ENCODE measurements at places on chromosomes 11 and 22.

DNA sequence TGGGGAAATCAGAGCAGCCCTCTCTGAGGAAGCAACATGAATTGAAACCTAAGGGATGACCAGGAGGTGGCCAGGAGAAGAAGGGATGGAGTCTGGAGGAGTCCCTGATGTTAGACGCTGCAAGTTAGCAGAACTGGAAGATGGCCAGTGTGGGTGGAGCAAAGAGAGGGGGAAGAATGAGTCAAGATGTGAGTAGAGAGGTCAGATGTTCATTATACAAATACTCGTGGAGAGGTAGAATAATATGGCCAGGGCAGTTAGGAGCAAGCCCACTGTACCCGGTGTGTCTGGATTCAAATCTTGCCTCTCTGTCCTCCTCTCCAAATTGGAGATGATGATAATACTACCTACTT lies 242.0 kb downstream of the TENM4 start:
- DNase-seq, result no peak

DNA sequence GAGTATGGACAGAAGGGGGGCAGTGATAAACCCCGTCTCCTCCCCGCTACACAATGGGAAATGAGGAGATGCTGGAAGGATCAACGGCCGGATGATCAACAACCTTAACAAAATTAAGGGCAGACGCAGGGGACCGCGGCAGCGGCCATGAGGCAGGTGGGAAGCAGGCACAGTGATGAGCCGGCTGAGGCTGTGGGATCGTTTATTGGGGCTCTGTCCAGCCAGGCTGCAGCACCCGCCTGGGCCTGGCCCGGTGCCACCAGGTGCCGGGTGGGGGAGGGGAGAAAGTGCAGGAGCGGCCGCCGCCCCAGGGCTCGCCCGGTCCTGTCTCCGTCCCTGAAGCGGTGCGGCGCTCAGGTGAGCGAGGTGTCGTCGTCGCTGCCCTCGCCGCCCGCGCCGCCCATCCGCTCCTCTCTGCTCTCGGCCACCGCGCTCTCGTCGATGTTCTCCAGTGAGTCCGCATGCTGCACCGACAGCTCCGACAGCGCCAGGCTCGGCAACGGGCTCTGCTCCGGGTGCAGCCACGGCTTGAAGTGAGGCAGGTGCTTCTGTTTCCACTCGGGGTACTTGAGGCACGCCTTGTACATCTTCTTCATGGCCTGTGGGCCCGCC lies 2.4 kb upstream of the ARAP1 start:
- DNase-seq, result no peak

DNA sequence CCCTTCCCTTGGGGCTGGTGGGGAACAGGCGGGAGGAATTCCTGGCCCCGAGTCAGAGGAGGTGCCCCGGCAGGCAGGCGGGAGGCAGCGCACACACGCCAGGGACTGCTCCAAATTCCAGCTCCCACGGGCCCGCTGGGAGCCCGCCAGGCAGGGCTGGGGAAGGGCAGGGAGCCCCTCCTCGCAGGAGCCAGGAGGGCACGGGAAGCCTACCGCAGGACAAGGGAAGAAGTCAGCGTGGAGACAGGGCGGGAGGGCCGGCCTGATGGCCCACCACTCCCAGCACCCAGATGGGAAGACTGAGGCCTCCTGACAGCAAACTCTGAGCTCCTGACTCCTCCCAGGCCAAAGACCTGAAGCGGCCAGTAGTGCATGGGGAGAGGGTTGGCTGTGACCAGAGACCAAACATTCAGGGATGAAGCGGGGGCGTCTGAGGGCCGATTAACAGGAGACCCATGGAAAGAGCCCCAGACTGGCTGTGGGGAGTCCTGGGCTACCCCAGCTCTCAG lies 22.4 kb downstream of the RPL3 start:
- DNase-seq, result no peak

- no peak for DNase-seq
Measured at GRCh38 chr11:86249307-86250098, 5.0 kb downstream of the EED start.

GRCh38 chr11:74297484-74297883 lies 14.0 kb downstream of the P4HA3 start:
- no peak for DNase-seq

GRCh38 chr22:50731811-50732624 lies 6.0 kb upstream of the ACR start:
- DNase-seq, result peak; percentile 2

DNA sequence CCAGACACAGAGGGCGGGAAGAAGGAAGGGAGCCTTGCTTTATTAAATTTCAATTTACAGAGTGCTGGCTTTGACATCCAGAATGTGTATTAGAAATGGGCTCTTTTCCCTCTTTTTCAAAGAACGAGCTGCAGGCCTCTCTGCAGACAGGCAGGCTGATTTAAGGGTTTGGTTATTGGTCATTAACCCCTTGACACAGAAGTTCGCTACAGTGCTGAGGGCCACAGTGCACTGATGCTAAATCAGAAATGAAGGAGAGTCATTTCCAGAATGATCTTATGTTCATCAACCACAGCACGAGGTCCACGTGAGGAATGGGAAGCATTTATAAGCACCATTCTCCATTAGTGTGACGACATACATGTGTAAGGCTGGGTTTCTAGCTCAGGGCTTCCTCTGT lies 51.8 kb downstream of the CSNK2A3 start:
- DNase-seq, result no peak

DNA sequence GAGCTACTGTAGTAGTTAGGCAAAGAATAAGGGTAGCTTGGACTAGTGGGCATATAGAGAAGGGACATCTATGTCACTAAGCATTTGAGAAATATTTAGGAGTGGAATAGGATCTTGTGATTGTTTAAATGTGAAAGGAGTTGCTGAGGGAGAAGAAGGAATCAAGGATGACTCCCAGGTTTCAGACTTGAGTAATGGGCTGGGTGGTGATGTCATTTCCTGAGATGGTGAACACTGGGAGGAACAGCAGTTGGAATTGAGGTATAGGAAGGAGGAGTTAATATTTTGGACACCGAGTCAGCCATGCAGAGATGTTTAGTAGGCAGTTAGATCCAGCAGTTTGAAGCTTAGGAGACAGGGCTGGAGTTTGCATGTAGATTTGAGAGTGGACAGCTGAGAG lies 40.1 kb downstream of the REXO2 start:
- no peak for DNase-seq

DNA sequence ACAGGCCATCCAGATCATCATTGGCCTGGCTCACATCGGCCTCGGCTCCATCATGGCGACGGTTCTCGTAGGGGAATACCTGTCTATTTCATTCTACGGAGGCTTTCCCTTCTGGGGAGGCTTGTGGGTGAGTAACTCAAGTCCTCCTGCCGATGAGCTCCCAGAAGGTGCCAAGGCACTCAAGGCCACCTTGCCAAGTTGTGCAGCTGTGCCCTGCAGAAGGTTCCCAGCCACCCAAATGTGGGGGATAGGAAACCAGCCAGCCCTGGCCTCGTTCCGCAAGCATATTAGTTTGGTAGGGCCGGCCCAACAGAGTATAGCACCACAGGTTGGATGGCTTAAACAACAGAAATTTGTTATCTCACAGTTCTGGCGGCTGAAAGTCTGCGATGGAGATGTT lies 4.0 kb downstream of the MS4A8 start:
- DNase-seq, result no peak

- DNase-seq, result no peak
Measured at GRCh38 chr22:32815943-32816342, 14.4 kb downstream of the TIMP3 start.

GRCh38 chr22:45642986-45643385 lies 28.6 kb upstream of the ATXN10 start:
- DNase-seq, result no peak

GRCh38 chr11:21561581-21561980 lies 631.3 kb upstream of the ANO5 start:
- no peak for DNase-seq

- no peak for DNase-seq
Measured at GRCh38 chr22:38467438-38467903, 425 bp upstream of the KDELR3 start.

GRCh38 chr11:33910296-33910957 lies 18.6 kb upstream of the LMO2 start:
- DNase-seq, result no peak

- DNase-seq, result no peak
Measured at GRCh38 chr22:49298834-49299750, 528.6 kb downstream of the BRD1 start.

- DNase-seq, result no peak
Measured at GRCh38 chr11:68256331-68256741, 15.4 kb downstream of the C11orf24 start.

- DNase-seq, result no peak
Measured at GRCh38 chr11:126083829-126084607, 21.4 kb upstream of the CDON start.

DNA sequence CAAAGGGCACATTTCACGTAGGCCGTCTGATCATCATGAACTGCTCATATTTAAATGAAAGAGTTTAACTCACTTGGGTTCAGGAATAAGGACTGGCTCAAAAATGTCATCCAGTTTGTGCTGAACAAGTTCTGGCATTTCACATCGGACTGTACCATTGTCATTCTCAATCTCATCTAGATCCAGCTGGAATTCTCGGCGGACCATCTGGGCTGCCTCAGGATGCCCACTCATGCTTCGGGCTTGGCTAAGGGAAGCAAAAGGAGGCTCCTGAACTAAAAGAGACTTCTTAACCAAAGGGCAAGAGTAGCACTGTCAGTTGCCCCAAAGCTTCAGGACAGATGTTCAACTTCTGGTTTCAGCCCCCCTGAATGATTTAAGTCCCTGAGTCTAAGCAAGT lies 40.2 kb downstream of the F2 start:
- DNase-seq, result no peak

DNA sequence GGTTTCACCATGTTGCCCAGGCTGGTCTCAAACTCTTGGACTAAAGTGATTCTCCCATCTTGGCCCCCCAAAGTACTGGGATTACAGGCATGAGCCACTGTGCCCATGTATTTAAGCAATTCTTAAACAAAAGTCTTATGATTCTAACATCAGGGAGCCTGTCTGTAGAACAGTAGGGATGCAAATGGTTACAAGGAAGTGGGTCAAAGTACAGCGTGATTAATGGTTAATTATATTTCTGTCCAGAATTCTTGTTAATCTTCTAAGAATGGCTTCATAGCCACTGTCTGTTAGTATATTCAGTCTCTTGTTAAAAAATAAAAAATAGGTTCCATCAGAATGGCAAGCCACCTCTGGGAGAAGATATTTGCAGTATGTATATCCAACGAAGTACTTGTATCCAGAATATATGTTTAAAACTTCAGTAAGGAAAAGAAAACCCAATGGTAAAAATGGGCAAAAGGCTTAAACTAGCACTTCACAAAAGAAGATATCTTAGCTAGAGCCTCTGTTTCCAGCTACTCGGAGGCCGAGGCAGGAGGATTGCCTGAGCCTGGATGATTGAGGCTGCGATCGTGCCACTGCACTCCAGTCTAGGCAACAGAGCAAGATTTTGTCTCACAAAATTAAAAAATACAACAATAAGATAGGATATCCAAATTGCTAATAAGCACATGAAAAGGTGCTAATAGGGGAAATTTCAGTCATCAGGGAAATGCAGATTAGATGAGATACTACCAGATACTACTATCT lies 22.9 kb downstream of the ATG13 start:
- no peak for DNase-seq

DNA sequence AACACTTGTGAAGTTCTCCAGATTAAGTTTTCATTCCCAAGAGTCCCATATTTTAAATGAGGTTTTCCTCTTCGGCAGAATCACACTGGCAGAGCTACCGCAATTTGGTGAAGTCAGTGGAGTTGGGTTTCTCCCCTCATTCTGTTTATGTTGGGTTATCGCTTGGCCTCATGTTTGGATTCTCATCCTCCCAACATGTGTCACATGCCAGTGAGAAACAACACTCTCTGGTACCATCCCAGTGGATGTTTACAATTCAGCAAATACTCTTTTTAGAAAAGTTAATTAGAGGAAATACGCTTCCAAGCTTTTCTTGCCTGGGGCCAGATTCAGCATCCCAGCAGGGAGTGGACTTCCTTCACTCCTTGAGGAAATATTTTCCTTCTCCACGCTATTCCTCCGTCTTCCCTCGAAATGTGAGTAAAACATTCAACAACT lies 2.1 kb downstream of the PAMR1 start:
- DNase-seq, result no peak

DNA sequence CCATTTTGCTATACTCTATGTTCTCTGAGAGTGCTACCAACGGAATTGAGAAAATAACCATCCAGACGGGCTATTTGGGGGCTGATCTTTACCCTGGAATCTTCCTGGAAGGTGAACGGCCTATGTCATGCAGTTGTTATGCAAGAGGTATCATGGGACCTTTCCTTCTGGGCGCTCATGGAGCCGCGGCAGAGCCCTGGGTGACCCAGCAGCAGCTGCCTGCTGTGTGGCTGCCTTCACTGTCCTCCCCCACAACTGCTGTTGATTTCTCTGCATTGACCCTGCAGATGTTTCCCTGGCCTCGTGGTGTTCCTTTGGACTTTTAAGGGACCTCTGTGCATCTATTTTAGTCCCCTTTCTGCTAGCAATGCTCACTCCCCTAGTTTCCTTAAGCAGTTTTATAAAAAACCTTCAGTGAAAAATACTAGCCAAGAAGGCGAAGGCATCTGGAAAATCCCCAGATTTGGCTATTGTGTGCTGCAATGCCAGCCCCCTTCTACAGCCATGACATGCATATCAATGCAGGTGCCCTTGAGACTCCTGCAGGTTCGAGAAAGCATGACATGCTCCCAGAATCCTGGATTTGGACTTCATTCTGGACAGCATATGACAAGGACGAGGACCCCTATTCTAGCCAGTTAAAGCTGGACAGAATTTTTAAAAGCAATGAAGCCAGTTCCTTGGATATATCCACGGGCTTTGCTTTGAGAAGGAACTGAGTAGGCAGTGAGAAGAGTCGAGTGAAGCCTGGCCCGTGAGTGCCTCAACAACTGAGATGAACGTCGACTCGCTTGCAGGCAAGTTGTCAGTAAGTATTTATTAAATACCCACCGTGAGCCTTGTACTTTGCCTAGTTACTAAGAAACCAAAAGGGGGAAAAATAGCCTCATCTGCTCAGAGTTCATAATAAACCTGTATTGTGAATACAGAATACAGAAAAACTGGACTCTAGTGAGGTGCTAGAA lies at the start of gene SLC25A18:
SLC25A18 (plus strand) TSS at position 593 of the 965 bp plus-strand sequence. CDS start 16,447 bp downstream, outside the sequence.
- DNase-seq, result peak; percentile 20

GRCh38 chr11:68735646-68736045 lies 15.7 kb downstream of the TESMIN start:
- DNase-seq, result peak; percentile 62

- no peak for DNase-seq
Measured at GRCh38 chr11:117664897-117665296, 132.1 kb downstream of the DSCAML1 start.
